ENCODE measurements at places on chromosomes 12 and 14.
A peak's percentile ranks its signal among the peaks of the same experiment; 100 is the strongest.

DNA sequence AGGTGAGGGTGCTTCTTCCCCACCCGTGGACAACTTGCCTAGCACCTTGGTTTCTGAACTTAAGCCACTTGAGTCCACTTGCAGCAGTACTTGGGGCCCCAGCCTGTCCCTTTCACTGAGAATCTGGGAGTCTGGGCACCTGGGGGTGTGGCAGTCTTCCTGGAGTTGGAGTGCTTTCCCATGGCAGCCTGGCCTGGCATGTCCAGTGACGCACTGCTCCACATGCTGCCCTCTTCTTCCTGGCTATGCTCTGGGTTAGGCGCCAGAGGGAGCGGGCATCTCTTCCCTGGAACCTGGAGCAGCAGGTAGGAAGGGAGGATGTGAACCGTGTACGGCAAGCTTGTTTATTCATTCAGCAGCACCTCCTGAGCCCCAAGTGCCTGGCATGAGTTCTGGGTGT lies 76.4 kb downstream of the PAPOLA start:
- DNase-seq = no peak

- DNase-seq = no peak
Observed at GRCh38 chr12:51225771-51226170, 7.9 kb upstream of the POU6F1 start.

- DNase-seq = no peak
Observed at GRCh38 chr12:18700271-18700670, 37.5 kb downstream of the PLCZ1 start.

DNA sequence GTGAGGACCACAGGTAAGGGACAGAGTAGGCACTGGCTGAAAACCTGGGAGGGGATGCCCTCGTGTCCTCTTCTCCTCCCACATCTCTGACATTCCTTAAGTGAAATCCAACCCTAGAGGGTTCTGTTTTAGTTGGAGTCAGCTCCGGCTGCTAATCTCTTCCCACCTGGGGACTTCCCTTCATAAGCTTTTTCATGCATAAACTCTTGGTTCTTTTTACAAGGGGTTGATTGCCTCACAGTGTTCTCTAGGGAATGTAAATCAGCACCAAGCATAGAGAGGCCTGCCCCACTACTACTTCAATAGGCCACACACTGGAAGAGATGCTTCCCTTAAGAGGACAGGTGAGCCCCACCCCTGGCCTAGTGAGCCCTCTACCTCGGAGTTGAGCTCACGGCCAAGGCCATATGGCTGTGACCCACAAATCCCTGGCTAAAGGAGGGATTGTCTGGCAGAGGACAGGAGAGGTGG lies 3.2 kb upstream of the SYNDIG1L start:
- peak; percentile 44 for DNase-seq

- no peak for DNase-seq
Observed at GRCh38 chr12:96099986-96100385, 64.6 kb upstream of the LTA4H start.
